Mesenchymal stem cell (in vitro differentiated cells and primary cell): ENCODE measurements at places on chromosomes 3 and 15.

GRCh38 chr3:159429702-159430101 is 558.9 kb upstream of the IL12A start:
- DNase-seq = no peak

- DNase-seq = no peak
Measured at GRCh38 chr3:143146486-143147274, 27.1 kb downstream of the CHST2 start.

- DNase-seq = no peak
Measured at GRCh38 chr3:74403307-74403706, 211.2 kb downstream of the CNTN3 start.

DNA sequence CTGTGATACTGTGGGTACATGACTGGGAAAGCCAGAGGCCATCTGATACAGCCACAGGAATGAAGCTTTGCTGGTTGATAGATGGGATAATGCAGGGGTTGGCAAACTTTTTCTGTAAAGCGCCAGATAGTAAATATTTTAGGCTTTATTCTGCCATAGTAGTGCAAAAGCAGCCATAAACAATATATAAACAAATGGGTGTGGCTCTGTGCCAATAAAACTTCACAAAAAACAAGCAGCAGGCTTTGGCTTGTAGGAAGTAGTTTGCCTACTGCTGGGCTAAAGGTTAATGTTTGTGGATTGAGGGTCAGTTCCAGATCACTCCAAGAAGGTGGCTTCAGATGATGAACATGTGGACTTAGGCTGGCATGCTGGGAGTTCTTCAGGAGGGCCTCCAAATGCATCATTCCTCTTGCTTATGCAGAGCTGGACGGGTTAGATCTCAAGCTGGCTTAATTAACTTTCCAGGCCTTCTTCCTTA is 305.7 kb downstream of the RPLP1 start:
- DNase-seq = peak; percentile 73

GRCh38 chr3:45644063-45644790 is 45.0 kb upstream of the SACM1L start:
- DNase-seq = peak; percentile 87

- DNase-seq = peak; percentile 44
Measured at GRCh38 chr3:188282871-188283270, 128.9 kb downstream of the LPP start.

DNA sequence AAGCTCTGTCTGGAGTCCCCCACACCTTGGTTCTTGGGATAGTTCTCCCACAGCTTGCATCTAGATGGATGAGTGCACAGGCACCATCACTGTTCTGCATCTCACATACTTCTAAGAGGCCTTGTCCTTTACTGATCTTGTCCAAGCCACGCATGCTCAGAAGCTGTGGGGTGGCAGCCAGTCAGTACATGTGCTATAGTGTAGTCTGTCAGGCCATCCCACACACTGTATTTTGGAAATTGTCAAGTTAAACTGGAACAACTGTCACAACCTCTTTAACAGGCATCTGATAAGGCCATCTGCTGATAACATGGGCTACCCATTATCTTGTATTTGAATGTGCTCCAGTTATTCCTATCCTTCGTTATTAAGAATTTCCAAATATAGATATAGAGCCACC is 296.5 kb upstream of the AZI2 start:
- no peak for DNase-seq

DNA sequence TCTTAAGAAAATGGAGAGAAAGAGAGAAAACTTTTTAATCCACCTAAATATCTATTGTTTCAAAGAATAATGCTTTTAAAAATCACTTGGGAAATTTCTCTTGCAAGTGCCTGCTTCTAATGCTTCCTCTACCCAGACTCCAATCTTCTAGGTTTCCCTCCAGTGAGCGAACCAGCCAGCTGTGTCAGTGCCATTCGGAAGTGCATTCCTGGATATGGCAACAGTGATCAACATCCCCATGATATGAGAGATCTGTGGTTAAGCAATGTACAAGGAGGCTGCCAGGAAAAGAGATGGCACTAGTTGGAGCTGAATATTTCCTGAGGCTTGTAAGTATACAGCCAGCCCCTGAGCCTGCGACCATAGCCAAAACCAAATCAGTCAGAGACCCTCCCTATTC is 53.3 kb upstream of the KCNMB2 start:
- DNase-seq = no peak

DNA sequence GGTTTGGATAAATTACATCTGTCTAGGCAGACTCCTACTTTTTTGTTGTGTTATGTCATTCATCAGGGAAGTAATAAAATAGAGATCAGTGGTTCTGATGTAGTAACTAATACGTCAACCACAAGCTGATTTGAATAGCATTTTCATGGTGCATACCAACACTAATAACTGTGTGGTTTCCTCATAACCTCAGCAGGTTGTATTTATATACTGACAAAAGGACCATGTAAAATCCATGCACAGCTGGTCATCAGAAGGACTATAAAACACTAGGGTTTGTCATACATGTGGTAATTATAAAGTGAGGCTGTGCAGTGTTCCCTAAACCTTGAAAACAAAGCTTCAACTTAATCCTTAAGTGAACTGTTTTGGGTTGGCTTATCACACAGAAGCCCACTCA is 216.8 kb upstream of the RBMS3 start:
- DNase-seq = peak; percentile 63

DNA sequence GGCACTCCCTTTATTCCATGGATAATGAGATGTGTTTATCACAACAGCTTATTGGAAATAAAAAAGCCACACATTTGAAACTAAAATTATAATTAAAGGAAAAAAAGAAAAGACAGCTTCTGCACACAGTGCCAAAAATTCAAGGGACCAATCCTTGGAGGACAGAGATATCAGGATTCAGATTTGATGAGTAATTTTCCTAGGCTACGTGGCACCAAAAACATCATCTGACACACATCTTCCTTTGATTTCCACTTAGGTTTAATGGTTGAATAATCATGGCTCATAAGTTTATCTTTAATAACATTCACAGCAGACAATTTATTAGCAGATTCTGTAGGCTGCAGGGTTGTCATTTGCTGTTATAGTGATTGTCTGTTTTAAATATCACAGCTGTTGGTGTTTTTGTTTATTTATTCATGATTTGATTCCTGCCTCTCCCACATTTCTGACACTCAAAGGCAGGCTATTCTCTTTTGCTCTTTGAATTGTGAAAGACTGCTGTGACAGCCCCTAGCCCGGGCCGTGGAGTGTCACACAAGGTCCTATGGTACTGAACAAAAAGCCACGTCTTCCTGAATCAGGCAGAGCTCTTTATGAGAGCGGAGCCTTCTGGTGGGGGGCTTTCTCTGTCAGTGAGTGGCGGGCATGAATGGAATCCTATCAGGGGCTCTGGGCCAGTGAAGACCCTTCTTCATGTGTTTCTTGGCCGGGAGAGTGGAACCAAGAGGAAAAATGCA is 708.5 kb downstream of the SQOR start:
- no peak for DNase-seq

DNA sequence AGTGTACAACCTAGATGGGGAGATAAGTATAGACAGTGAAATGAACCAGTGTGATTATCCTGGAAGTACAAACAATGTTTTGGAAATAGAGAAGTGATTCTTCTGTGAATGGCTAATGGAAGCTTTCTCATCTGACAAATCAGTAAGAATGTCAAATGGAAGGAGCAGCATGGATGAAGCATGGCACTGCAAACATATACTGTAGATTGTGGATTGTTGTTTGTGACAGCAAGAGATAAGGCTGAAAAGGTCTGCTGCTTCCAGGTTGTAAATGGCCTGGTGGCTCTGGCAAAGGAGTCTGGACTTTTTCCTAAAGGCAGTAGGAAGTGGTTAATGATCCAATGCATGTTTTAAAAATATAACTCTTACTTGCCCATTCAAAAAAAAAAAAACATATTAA is 71.3 kb downstream of the FBN1 start:
- DNase-seq = no peak

GRCh38 chr15:88335074-88335473 is 78.5 kb upstream of the NTRK3 start:
- DNase-seq = no peak

- no peak for DNase-seq
Measured at GRCh38 chr3:76410762-76411281, 625.5 kb upstream of the ZNF717 start.

DNA sequence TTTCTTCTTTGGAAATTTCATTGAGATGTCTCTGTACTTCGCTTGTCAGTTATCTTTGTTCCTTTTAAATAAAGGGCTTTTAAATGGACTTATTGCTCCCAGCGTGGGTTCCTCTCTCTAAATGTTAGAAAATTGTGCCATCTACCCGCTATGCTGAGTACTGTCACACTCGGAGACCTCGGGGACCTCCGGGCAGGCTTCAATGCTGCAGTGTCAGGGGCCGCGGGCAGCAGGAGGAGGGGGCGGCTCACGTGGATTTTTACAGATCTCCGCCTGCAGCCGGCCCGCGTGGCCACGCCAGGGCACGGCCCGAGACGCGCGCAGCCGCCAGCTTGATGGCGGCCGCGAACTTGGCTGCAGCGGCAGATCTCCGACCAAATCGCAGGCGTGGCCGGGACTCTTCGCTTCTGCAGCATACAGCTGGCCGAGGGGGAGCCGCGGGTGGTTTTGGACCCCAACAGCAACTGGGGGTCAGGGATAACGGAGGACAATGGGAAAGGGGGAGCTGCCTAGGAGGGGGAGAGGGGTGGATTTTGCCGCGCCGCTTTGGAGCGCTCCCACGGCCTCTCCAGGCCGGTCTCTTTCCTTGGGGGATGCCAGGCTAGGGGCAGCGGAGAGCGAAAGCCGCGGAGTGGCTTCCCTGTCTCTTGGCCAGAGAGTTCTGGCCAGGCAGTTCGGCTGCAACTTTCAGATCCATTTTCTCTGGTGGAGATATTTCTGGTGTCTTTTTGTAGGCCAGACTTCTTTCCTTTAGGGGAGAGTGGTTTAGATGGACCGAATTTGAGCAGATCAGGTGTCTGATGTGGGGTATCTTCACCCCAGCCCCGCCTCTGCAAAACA is 15.3 kb downstream of the NR2F2 start:
- peak; percentile 90 for DNase-seq

DNA sequence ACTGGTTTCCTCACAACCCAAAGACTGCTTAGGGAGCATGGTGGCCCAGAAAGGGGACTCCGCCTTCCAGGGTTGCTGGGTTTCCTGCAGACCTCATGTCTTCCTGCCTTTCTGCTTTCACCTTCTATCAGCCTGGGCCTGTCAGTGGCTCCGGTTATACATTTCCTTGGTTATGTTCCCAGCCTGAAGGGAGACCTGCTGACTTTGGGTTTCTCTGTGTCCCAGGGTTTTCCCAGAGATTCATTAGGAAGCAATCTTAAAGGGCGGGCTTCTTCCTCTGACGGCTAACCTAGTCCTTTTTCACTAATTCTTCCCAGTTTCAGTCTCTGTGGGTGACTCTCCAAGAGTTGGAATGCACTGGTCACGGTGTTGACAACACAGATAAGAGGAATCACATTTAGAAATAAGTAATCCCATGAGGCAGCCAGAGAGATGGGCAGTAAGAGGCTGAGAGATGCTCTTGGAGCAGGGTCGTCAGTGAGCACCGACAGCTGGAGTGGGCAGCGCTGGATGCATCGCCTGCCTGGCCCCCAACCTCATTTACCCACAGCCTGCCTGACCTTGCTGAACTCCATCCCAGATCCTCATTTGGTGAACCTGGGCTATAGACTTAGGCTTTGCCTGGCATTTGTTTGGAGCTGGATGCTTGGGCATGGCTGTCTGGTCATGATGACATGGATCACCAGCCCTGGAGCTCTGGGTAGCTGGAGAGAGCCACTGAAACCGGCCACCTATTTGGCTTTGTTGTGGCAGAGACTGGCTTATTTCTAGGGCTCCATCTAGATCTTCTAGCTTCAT is 10.0 kb upstream of the EHD4 start:
- no peak for DNase-seq

GRCh38 chr15:88636050-88636449 is 2.8 kb upstream of the ISG20 start:
- no peak for DNase-seq

DNA sequence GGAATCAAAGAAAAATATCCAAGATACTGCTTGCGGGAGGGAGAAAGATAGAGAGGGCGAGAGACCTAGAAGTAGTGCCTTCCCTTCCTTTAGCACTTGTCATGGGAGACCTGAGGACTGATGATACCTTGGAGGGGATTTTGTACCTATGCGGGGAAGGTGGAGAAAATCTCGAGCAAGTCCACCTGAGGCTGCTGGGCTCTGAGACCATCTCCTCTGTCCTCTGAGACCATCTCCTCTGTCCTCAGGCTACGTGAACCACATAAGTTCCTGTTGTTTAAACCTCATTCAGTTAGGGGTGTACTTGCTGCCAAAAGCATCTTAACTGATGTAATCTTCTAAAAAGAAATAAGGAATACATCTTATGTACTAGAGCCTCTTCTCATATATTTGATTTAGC is 164.9 kb downstream of the NR2F2 start:
- no peak for DNase-seq

DNA sequence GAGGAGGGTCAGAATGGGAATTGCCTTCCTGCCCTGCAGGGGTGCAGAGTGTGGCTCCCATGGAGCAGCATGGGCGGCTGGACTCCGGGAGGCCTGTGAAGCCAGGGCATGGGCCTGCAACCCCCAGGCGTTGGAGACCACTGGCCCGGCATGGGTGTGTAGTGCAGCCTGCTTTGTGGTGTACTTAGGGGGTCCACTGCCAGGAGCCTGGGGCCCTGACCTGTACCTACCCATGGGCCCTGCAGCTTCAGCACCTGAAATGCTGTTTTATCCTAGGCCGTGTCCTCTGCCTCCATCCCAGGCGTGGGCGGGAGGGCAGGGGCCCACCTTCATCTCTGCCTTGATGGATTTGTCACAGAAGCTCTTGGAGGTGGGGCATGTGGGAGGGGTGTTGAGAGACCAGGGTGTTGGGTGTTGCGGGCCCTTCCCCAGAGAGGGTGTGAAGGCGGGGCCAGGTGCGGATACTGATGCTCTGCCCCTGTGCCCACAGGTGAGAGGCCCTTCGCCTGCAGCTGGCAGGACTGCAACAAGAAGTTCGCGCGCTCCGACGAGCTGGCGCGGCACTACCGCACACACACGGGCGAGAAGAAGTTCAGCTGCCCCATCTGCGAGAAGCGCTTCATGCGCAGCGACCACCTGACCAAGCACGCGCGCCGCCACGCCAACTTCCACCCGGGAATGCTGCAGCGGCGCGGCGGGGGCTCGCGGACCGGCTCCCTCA is 45.0 kb downstream of the KLF13 start:
- no peak for DNase-seq

GRCh38 chr3:107077391-107077790 is 299.8 kb upstream of the CCDC54 start:
- no peak for DNase-seq

DNA sequence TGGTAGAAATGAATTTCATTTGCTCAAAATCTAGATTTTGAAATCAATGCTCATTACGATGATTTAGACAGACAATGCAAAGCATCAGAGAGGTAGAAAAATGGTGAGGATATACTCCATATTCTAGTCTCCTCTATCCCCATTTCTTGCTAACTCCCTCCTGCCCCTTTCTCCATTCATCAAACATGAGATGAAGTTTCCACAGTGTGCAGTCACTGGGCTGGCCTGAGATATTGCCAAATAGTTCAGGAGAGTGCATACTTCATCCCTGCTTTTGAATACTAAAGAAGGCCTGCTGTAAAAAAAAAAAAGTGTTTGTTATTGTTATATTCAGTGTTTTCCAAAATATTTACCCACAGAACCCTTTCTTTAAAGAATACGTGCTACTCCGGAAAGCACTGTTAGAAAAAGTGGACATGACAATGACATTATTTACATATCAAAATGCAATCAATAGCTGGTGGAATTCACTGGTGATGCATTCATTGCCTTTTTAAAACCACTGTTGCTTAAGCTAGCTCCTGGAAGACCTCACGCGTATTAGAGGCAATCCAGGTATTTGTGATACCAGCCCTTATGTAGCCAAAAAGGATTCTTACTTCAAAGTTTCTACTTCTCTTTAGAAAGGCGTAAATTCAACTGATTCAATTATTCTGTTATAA is 247.6 kb upstream of the SOX2 start:
- DNase-seq = no peak
